ENCODE measurements at places on chromosomes 4 and X.

GRCh38 chrX:149274516-149275105 is 230.5 kb downstream of the IDS start:
- DNase-seq: no peak

- no peak for DNase-seq
Observed at GRCh38 chr4:84638092-84638491, 55.2 kb downstream of the CDS1 start.

GRCh38 chr4:152956147-152956546 is 20.0 kb downstream of the FHDC1 start:
- DNase-seq: no peak

DNA sequence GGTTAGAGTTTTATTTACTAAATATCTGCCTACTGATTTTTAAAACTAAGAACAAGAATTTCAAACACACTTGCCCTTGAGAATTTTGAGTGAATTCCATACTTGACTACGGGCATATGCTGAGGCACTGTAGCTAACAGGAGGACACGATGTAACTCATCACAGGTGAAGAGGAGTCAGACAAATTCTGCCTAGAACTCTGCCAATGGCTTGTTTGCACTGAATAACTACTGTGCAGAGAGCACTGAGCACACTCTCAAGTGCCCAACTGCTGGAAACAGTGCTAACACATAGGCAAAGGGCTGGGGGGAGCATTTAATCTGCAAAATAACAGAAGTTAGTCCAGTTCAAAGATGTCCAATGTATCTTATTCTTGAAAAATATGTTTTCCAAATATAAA is 104.4 kb downstream of the WDFY3 start:
- no peak for DNase-seq

GRCh38 chrX:135737366-135738071 is 24.1 kb downstream of the CT45A1 start:
- no peak for DNase-seq

GRCh38 chr4:152308951-152309350 is 226.9 kb downstream of the FBXW7 start:
- DNase-seq: no peak

- DNase-seq: no peak
Observed at GRCh38 chr4:23945451-23946017, 55.7 kb upstream of the PPARGC1A start.

GRCh38 chrX:155998116-155998515 is 620 bp downstream of the IL9R start:
- no peak for DNase-seq

DNA sequence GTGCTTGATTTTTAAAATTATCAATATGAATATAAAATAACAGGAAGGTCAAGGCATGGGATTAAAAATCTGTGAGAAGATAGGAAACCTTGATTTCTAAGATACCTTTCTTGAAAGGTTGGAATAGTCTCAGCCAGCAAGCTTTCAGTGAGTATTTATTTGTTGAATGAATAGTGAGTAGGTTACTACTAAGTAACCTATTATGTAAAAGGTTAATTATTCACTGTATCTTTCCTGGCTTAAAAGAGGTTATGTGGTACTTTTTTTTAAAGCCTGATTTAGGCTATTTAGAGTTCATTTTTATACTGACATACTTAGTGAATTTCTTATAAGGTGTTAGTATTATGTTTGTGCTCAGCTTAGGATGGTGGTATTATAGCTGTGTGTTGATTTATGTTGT is 123.5 kb downstream of the PTPN13 start:
- no peak for DNase-seq

DNA sequence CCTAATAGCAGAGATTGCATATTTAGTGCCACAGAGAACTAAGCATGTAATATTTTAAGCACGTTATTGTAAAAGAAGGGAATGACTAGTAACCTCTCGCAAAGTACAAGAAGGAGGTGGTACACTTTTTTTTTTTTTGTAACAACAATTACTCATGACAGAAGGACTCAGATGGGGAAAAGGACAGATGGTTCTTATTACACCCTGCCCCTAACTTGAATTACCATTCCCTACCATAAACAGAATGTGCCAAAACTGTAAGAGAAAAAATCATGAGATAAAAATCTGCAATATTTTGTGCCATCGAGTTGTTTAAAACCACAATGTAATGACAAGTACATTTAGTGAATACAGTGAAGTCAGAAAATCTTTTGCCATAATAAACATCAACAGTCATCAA is 33.0 kb upstream of the RAPGEF2 start:
- no peak for DNase-seq

GRCh38 chrX:133359466-133359865 is 55.8 kb downstream of the GPC4 start:
- no peak for DNase-seq

- no peak for DNase-seq
Observed at GRCh38 chr4:187193141-187193540, 469.5 kb upstream of the FAT1 start.

GRCh38 chr4:127370604-127371003 is 262.2 kb upstream of the INTU start:
- DNase-seq: no peak

DNA sequence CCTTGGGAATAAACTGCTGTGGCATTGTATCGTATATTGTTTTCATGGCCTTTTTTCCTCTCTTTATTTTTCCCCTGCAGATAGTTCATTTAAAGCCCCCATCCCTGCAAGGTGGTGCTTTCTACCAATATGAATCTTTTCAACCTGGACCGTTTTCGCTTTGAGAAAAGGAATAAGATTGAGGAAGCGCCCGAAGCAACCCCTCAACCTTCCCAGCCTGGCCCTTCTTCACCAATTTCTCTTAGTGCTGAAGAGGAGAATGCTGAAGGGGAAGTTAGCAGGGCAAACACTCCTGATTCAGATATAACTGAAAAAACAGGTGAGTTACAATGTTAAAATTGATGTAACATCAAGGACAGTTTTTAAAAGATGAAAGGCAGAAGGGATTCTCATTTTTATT is 601 bp downstream of the SMARCAD1 start:
- DNase-seq: no peak

- DNase-seq: no peak
Observed at GRCh38 chr4:1155314-1155713, 17.1 kb downstream of the SPON2 start.

- DNase-seq: no peak
Observed at GRCh38 chr4:37928426-37929416, 31.5 kb upstream of the PTTG2 start.

DNA sequence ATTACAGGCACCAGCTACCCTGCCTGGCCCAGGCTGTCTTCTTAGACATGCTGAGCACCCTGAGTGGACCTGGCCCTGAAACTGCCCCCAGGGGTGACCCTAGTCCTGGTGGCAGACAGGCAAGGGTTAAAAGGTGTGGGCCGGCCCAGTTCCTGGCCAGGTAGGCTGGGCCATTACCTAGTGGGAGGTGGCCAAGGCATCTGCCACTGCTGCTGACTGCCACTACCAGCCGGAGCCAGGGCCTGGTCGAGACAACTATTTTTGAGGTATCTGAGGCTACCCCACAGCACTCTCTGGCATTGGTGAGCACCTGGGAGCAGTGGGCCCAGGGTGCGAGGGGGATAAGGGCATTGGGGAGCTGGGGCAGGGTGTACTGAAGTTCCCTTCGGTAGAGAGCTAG is at the start of gene CCDC120:
Gene CCDC120, plus strand, starts transcription at position 206 of the 400 bp plus-strand sequence. CDS start 3,043 bp downstream, outside the sequence.
- DNase-seq: no peak

- no peak for DNase-seq
Observed at GRCh38 chr4:82642331-82642730, 80.5 kb upstream of the TMEM150C start.
